ENCODE measurements at places on chromosomes 6 and 20.

- DNase-seq, result no peak
Observed at GRCh38 chr6:135089901-135090300, 35.3 kb upstream of the HBS1L start.

- no peak for DNase-seq
Observed at GRCh38 chr20:32521780-32522525, 63.2 kb downstream of the NOL4L start.

- no peak for DNase-seq
Observed at GRCh38 chr6:158729906-158730540, 80.2 kb downstream of the SYTL3 start.

DNA sequence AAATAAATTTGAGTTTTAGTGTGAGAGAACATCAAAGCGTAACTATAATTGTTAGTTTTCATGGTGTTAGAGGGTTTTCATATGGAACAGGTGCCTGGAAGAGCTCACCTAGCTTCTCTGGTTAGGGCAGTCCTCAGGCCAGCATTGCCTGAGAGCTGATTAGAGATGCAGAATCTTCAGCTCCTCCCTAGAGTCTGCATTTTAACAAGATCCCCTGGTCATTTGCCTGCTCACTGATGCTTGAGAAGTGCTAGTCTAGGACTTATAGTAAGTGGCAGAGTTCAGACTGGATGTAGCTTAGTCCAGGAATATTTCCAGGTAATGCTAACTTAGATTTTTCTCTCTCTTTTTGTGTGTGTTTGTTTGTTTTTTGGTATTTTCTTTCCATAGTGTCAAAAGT, 21.7 kb upstream of the SMIM26 start:
- DNase-seq, result no peak

GRCh38 chr6:46217671-46218131, 46.9 kb upstream of the ENPP5 start:
- DNase-seq, result no peak

- DNase-seq, result no peak
Observed at GRCh38 chr6:7833751-7834070, 76.9 kb downstream of the TXNDC5 start.

- DNase-seq, result no peak
Observed at GRCh38 chr6:114432400-114432799, 89.6 kb upstream of the HS3ST5 start.

- no peak for DNase-seq
Observed at GRCh38 chr6:55011034-55011433, 163.3 kb upstream of the HCRTR2 start.

DNA sequence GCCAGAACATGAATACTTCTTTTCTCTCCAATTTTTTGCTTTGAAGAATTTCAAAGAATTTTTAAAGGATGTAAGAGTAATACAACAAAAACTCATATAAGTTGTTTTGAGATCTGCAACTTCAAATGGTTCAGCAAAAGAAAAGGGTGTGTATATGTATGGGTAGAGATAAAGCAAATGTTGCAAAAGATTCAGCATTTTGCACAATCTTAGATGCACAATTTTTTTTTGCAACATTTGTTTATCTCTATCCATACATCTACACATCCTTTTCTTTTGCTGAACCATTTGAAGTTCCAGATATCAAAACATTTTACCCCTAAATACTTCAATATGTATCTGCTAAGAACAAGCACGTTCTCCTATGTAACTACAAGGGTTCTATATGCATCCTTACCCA, 47.4 kb upstream of the FAM83C start:
- no peak for DNase-seq

GRCh38 chr20:3734111-3734843, 1.8 kb downstream of the HSPA12B start:
- DNase-seq, result no peak

GRCh38 chr6:125570526-125570925, 178.9 kb upstream of the HEY2 start:
- DNase-seq, result no peak

GRCh38 chr20:58377766-58378401, 11.1 kb upstream of the VAPB start:
- no peak for DNase-seq
